ENCODE measurements at places on chromosomes 3 and 15.

GRCh38 chr3:23219552-23219951 lies 16.4 kb downstream of the UBE2E2 start:
- no peak for DNase-seq

- DNase-seq = no peak
These were observed 126.7 kb downstream of the ATP10A start for GRCh38 chr15:25736461-25736860.

- no peak for DNase-seq
These were observed at the start of gene SAMMSON for GRCh38 chr3:69999140-70000027. SAMMSON (plus strand) TSS chr3:69999733.

DNA sequence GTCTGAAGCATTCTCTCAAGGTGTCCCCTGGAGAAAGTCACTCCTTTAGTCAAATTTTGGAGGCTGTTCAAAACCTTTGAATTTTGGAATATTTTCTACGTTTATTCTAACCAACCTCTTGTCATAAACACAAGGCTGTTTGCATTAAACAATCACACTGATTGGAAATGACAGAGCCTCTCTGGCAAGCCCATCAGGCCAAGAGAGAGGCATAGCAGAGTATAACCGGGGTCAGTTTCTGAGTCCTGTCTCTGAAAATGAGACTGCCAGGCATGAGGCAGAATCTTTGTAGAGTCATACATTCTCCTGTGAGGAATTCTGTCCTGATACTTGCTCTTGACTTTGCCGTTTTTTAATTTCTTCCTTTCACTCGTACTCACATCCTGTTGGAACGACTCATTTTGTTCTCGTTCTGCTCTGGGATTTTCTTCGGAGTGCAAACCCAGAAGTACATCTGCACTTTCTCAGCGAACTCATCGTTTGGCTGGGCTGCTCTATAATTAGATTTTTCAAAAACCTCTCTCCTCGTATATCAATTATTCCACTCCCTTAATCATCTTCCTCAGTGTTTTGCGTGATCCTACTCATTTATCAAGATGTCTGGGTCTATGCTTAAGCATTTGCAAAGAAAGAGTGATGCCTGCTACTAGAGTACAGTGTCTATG lies 114.2 kb downstream of the AGBL1 start:
- DNase-seq = no peak

DNA sequence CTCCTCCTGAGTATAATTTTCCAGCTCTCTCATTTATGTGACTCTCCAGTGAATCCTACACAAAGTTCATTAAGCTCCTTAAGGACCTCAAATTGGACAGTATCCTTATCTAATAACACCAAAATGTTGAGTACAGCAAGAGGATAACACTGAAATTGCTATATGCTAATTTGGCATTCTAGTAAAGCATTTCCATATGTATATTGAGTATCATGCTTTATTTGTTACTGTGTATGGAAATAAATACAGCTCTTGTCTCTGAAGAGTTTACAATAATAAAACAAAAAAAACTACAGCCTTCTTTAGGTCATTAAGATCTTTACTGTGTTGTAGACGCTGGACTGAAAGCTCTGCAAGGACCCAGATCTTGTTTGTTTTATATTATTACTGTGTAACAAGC lies 1341.3 kb downstream of the ROBO1 start:
- no peak for DNase-seq

- no peak for DNase-seq
These were observed 371.9 kb upstream of the CNTN4 start for GRCh38 chr3:1726741-1727140.

All from T-helper 1 cell (primary cell).